ENCODE measurements at places on chromosomes 12 and 14.

- DNase-seq, result no peak
These were observed 22.3 kb upstream of the CTDSP2 start for GRCh38 chr12:57868851-57869268.

DNA sequence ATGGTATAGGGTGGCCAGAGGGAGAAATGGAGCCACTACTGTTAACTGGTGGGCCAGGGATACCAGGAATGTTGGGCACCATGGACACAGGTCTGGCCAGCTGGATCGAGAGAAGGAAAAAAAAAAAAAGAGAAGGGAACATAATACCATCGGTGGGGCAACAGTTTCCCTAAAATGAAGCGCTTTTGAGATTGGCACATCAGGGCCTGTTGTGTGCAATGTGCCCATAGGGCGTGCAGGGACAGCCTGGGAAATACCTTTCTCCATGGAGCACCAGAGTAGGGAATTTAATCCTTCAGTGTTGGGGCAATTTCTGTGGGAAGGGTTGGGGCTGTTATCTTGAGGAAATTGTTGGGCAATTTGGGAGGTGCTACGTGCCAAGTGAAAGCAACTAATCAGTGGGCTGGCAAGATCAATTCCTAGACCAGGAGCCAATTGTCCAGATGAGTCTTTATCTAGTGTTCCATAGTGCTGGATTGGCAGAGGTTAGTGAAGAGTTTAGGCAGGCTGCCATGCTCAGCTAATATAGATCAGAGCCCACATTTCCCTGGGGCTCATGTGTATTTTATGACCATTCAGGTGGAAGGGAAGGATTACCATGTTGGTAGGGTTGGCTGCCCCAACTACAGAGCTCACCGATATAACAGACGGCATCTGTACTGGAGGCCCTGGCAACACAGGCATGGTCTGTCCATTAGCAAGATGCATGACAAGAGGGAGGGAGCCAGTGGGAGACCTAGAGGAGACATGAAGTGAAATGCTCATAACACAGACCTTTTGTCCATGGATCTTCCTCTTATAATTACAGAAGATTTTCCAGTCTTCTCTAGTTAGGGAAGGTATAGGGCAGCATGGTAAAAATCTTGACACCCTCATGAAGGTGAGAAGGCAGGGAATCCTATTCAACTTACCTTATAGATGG lies 25.5 kb upstream of the NPFF start:
- DNase-seq, result no peak

- DNase-seq, result no peak
These were observed 920.9 kb downstream of the RPS29 start for GRCh38 chr14:48665077-48665784.

DNA sequence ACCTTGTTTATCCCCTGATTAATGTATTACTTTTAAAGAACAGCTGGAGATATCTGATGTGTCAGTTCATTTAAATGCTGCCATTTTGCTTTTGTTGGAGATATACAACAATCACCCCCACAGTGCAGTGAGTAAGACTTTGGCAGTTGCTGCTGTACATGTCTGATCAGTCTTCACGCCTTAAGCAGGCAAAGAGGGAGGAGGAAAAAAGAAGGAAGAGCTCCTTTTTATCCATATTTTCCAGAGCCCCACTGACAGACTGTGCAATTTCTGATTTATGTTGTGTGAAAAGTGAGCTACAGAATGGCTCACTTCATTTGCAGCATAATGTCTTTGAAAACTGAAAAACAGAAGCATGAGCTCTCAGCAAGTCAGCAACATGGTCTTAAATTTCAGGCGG lies 319.7 kb upstream of the LRIG3 start:
- DNase-seq, result no peak

DNA sequence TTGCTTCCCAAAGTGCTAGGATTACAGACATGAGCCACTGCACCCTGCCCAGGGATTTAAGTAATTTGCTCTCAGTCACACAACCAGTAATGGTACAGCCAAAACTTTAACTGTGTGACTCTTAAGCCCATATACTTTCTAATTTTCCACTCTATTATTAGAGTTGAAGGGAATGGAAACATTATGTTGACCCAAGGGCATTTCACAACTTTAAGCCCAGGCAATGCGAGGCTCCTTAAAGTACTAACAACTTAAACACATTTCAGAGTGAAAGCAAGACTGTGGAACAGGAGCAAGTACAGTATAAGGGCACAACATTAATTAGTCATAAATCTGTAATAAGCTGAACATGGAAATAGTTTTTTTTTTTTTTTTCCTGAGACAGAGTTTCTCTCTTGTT lies 39.8 kb downstream of the BAZ1A start:
- DNase-seq, result no peak

DNA sequence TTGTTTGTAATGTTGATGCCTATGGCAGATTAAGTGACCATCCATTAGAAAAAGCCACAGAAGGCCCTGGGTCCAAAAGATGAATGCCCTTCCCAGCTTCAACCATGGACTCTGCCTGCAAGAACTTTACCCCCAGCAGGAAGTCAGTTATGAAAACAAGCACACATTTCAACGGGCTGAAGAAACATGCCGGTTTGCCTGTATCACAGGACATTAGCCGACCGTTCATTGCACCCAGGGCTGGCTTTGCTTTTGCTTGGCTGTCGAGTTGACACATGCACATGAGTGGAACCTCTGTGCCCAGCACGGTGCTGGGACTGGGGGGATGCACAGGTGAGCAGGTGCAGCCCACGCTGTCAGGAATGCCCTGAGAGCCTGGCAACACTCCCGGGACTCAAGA lies 1087.0 kb downstream of the BCL11B start:
- no peak for DNase-seq

DNA sequence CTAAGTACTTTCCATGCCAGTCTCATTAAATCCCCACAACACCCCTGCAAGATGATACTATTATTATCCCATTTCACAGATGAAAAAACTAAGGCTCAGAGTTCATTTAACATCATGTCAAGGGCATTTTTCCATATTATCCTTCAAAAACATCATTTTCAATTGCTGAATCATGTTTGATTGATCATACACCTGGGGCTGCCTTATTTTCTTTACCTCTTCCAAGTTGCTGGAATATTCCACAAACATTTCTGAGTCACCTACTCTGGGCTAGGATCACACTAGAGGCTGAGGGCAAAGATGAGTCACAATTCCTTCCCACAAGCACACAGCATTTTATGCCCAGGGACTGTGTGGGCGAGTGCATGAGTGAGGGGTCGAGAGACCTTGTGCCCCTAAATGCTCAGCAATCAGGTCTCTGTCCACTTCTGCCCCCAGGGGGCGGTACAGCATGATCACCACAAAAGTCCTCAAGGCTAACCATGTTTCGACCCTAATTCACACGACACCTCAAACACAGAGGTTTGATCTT lies 14.1 kb upstream of the TMEM119 start:
- peak; percentile 55 for DNase-seq

Measured in activated gamma-delta T cell treated with anti-CD3 and anti-CD28 coated beads, Interleukin-2, amount 50 U/mL, for 16 hours (primary cell).